ENCODE measurements at places on chromosomes 12 and 14.

DNA sequence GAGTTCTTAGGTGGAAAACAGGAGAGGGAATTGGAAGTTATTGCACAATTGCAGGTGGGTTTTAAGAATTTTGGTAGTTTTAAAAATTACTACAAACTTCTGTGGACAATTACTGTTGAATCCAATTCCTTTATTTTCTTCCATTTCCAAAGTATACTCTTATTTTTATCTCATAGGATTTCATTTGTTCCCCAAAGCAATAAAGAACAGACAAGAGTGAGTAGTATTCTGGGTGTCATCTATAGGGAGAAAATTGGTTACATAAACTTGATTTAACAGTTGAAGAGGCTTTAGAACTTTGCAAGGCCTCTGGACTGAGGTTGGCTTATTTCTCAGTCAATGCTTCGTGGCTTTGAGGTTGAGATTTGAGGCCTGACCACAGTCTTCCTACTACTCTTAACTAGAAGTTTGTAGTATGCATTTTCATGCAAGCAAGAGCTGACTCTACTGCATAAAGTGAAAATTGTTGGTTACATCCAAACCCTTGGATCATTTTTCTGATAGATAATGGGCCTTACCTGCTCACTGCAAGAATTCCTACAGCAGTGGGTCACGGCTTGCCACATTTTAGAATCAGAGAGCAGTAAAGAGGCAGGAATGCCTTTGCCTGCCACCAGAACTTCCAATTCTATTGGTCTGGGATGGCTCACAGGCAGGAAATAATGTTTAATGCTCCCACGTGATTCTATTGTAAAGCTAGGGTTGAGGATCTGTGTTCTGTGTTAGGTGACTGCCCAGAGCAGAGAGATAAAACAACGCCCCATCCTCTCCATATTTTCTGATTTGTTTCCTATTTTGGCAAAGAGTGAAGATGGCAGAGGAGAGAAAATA lies 270.5 kb downstream of the TTC6 start:
- DNase-seq = no peak

DNA sequence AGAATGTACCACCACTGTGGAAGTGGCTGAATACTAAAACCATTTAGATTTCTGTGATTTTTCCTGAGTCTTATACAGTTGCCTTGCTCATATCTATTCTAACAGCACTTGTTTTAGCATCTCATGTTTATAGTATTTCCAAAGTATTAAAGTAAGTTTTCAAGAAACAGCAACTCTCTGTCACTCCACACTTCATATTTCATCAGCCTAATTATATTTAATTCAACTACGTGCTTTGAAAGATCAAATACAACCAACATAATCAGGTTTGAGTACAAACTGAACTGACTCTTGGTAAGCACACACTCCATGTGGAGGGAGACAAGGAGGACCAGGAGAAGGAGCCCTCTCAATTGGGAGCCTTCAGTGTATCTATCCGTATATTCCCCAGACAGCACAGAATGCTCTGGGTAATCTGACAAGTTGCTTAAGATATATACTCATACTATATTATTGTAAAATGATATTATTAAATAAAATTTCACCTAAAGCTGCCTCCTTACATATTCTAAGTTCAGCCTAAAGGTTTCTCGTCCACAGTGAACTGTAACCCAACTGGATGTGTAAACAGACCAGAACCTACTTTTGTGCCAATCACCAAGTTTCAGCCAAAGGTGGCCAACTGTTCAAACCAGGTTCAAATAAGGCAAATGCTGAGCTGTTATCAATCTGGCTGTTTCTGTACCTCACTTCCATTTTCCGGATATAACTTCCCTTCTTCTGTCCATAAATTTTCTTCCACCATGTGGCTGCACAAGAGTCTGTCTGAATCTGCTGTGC lies 105.0 kb upstream of the RASSF8 start:
- DNase-seq = no peak

DNA sequence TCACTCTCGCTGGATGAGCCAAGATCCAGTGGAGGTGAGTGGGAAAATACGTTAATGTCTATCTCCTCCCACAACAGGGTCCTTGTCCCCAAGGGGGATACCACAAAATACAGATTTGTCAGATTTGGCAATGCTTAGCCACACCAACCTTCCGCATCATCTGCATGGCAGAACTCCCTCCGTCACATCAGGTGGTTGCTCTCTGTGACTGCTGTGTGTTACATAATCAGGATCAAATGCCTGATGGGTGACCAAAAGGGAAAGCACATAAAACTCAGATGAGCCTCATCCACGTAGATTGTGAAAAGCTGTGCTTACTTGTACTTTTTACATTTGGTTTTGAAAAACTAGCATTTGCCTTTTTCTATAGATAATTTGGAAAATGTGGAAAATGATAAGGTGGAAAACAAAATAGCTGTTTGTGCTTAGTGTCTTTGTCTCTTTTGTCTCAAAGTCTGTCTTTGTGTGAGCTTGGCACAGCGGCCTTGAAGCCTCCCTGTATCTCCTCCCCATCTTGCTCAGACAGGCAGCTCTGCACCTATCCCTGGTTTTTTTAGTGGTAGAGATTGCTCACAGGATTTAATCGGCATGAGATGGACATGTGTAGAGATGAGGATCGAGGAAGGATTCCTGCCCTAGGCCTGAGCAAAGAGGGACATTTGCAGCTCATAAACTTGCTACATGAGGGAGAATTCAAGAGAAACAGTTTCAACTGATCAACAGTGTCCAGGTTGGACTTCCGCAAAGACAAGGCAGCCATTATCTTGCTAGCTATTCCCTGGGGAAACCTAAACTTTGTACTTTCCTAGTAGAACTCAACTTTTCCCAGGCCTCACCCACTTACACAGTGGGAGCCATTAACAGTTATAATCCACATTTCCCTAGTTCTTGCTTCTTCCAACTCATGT lies 3.6 kb upstream of the FGF6 start:
- no peak for DNase-seq

DNA sequence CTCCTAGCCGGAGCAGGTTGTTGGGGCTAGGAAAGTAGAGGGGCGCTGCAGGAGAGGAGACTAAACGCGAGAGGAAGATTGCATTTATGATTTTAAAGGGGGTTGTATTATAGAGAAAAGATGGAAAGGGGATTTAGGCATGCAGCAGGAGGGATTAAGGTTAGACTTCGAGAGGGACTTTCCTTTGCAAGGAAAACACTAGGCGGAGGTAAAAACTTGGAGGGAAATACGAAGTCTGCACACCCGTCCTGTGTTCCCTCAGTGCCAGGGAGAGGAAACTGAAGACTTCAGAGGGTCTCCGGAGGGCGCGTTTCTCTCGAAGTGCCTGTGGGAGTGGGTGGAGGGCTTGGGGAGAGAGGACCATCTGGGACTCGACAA lies 420 bp upstream of the PPP1R1A start:
- no peak for DNase-seq

- DNase-seq = no peak
Observed at GRCh38 chr14:40494483-40494882, 1062.2 kb upstream of the FBXO33 start.

GRCh38 chr12:83823386-83824045 lies 1089.1 kb downstream of the SLC6A15 start:
- peak; percentile 2 for DNase-seq

- DNase-seq = no peak
Observed at GRCh38 chr12:122738571-122738970, 7.9 kb upstream of the HCAR1 start.

DNA sequence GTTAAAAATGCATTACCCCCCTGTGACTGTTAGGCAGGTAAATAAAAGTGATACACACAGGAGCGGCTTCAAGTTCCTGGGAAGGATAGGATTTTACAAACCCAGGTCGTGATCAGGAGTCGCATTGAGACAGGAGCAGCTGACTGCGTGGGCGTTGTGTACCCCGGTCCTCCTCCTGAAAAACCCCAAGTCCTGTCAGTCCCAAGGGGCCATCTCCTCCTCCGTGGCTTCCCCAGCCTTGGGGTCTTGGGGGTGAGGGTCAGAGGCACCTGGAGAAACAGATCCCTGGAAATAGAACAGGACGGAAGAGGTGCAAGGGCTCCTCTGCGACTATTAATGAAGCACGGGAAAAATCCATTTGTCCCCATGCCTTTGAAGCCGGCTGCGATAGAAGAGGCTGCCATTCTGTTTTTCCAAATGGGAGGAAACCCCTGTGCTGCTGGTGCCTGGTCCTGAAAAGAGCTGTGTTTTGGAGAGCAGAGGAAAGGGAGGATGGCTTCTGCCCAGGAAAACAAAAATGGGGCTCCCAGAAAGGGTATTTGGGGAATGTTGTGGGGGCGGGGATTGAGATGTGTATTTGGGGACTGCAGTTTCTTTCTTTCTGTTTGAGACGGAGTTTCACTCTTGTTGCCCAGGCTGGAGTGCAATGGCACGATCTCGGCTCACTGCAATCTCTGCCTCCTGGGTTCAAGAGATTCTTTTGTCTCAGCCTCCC lies 143.1 kb downstream of the ZNF664 start:
- no peak for DNase-seq

DNA sequence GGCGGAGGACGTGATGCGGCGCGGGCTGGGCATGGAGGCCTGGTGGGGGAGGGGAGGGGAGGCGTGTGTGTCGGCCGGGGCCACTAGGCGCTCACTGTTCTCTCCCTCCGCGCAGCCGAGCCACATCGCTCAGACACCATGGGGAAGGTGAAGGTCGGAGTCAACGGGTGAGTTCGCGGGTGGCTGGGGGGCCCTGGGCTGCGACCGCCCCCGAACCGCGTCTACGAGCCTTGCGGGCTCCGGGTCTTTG lies 303 bp downstream of the GAPDH start:
- DNase-seq = no peak

- DNase-seq = no peak
Observed at GRCh38 chr12:111937429-111937828, 75.5 kb downstream of the TMEM116 start.

- no peak for DNase-seq
Observed at GRCh38 chr14:104290756-104291122, 152.4 kb downstream of the KIF26A start.

GRCh38 chr12:7835766-7836165 lies 36.9 kb downstream of the SLC2A14 start:
- DNase-seq = no peak
